ENCODE measurements at places on chromosomes 11 and 22. TPM values are rescaled to one million over a fixed set of nuclear protein-coding genes. Genes with fewer than 3 reads are reported as not detected.

DNA sequence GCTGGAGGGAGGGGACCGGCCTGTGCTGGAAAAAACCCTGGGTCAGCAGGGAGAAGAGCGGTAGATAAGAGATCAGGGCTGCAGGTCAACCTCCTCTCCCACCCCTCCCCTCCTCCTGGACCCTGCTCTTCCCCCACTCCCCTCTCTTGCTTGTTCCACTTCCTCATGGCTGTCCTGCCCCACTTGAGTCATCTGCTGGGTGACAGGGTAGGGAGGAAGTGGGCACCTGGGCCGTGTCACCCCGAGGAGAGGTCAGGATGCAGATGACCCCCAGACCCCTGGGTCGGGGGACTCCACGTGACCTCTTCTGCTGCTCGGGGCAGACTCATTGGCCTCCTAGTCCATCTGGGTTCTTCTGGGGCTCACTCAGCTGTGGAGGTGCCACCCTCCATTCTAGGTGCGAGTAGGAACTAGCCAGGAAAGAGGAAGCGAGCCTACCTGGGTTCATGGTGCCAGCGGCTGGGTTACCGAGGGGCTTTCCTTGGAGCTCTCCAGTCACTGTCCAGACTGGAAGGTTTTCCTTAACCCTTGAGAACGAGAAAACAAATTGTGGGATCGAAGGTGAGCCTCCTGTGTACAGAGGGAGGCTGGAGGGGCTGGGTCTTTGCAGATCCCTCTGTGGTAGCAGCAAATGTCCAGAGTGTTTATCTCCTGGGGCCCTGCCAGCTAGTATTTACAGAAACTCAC lies 6.5 kb downstream of the APOL2 start:
- H3K4me3 ChIP-seq, result no peak overlapping the region
- no peaks in the 10 kb centered on the region for H3K27me3 ChIP-seq
- H3K27ac ChIP-seq, result no peak overlapping the region
- peaks cover 42% of the 10 kb centered on the region for H3K36me3 ChIP-seq
- no peak for DNase-seq
- peaks cover 42% of the 10 kb centered on the region for H3K4me1 ChIP-seq

DNA sequence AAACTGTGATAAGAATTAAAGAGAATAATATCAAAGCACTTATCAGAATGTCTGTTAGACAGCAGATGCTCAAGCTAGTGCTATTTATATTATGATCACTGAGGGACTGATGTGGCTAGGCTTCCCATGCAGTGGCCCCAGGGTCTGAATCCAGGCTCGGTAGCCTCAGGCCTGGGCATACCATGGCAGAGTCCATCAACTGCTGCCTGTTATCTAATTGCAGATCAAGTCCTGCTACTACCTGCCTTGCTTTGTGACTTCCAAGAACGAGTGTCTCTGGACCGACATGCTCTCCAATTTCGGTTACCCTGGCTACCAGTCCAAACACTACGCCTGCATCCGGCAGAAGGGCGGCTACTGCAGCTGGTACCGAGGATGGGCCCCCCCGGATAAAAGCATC lies 57.5 kb downstream of the TIMP3 start:
- no peaks in the 10 kb centered on the region for H3K27me3 ChIP-seq
- H3K27ac ChIP-seq, result no peak overlapping the region
- no peaks in the 10 kb centered on the region for H3K4me1 ChIP-seq
- DNase-seq, result no peak
- no peak overlapping the region for H3K4me3 ChIP-seq

The PRDM11 gene
- total RNA-seq, result 12.0 TPM

The JHY gene
- 6.7 TPM for total RNA-seq

All from naive thymus-derived CD8-positive, alpha-beta T cell (primary cell).